ENCODE measurements at places on chromosomes 5 and 9.
A peak's percentile ranks its signal among the peaks of the same experiment; 100 is the strongest.

DNA sequence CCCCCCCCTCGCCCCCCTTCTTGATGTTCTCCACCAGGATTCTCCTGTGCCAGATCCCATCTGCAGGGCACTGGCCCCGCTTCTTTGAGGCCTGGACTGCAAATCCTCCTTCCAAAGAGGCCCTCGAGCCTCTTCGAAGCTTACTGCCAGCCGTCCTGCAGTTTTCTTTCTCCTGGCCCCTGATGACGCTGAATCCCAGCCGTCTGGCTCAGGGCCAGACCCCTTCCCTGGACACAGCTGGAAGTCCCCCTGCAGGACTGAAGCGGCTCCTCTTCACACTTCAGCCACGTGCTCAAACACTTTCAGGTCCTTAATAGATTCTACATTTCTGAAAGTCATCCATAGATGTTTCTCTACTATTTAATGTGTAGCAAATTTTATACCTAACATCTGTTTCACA, 121.5 kb downstream of the EHMT1 start:
- no peak for DNase-seq

GRCh38 chr5:170151097-170151831, 45.6 kb downstream of the FOXI1 start:
- no peak for DNase-seq

GRCh38 chr5:119341452-119342349, 14.1 kb upstream of the TNFAIP8 start:
- no peak for DNase-seq

DNA sequence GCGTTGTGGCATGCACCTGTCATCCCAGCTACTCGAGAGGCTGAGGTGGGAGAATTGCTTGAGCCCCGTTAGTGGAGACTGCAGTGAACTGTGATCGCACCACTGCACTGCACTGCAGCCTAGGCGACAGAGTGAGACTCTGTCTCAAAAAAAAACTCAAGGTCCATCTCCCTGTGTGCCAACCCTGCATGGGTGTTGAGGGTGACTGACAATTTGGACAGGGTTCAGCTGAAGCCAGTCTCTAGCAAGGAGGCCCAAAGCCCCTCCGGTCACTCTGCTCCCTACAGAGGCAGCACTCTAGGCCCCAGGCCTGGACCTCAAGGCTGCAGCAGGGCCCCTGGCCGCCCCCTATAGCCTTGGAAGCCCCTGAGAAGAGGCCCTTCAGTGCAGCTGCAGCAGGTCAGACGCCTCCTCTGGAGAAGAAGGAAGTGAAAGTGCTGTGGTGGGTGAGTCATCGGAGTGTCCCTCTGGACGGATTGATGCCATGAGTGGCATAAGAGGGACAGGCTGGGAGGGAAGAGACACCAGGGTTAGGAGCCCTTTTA, 39.2 kb upstream of the NEK6 start:
- no peak for DNase-seq

DNA sequence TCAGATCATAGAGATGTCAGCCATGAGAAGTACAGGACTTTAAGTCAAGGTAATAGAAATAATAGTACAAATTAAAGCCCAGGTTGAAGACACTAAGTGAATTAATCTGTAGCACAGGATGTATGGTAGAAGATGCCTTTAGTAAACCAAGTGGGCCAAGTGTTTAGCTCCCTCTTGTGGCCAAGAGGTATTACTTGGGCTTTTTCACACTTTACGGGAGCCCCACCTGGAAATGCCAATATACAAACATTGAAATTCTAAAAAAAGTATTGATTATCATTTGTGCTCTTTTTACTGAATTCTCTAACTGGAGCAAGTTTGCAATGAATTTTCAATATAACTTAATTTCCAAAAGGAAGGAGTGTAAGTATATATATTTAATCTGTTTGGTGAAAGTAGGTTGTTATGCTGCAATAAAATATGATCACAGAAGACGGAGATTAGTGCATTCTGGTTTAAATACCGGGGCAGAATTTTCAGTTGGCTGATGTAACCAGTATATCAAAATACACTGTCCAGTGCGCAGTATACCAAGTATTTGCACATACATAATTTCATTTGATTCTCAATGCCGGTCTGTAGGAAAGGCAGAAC, 84.7 kb downstream of the PARP8 start:
- no peak for DNase-seq

- DNase-seq: peak; percentile 39
Measured at GRCh38 chr5:50667023-50667652, 701 bp downstream of the PARP8 start.

DNA sequence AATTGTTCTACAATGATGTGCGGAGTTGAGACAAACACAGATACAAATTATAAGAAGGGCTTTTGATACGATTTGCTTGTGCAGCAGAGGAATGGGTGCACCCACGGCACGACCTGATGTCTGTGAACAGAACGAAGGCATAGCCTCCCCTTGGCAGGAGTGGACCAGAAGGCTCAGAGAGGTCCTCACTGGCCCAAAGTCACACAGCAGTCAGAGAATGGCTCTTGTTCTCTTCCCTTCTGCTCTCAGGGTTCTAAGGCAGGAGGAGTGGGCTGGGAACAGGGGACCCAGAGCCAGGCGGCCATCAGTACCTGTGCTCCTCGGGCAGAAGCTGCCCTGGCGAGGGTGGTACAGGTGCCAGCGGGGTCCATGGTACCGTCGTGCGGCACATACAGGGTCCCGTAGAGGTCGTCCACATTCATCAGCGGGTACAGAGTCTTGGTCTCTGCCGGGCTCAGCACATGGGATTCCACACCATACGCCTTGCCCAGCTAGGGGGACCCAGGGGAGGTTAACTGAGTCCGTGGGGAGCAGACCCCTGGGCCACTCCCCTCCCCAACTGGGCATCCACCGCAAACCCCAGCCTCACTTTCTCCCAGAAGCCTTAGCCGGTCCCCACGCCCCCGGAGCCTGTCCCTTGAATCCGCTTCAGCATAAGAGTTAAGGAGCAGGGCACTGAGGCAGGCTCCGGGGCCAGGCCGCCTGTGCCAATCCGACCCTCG, 7.0 kb downstream of the SARDH start:
- DNase-seq: no peak

- no peak for DNase-seq
Measured at GRCh38 chr5:178242416-178242815, 9.8 kb upstream of the PHYKPL start.

- DNase-seq: no peak
Measured at GRCh38 chr5:316210-317085, 5.1 kb upstream of the AHRR start.

DNA sequence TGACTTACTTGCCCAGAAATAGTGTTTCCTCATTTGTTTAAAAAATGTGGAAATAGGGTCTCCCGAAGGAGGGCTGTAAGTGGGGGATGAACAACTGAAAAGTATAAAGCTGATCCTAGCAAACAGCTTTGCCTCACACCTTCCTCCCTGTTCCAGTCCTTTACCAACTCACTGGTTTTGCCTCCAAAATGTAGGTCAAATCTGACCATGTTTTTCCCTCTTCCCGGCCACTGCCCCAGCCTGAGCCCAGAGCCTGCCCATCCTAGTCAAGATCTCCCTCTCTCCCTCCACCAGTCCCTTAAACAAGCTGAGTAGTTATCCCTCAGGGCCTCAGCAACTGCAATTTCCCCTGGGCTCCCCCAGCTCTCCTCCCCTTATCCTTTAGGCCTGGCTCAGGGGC, 82.4 kb upstream of the FBXW11 start:
- no peak for DNase-seq

DNA sequence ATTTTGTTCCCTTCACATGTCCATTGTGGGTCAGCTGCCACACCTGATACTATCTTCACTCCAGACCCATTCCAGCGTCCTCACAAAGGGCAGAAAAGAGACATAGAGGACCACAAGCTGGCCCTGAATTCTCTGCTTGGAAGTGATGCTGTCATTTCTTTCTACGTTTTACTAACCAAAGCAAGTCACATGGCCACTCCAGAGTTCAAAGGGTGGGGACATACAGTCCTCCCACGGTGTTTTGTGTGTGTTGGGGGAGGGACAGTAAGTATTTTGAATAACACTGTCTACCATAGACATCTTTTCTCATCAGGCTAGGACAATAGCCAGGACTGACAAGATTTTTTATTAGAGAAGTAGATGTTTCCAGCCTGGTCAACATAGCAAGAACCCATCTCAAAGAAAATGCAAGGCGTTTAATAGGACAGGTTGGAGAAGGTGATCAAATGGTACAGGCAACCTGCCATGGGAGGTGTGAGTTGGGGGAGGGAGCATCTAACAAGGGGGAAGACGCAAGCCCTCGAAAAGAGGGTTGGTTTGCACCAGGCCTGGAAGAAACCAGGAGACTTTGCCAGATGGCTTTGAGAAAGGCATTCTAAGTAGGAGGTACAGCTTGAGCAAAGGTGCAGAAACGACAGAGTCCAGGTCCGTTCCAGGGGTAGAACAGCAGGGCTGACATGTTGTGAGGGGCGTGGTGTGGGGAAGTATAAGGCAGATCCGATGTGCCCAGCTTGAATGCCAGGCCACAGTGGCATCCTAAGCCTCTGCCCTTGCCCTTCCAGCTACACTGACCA, 11.3 kb upstream of the GLIPR2 start:
- DNase-seq: no peak

- DNase-seq: no peak
Measured at GRCh38 chr5:179209359-179210150, 135.7 kb downstream of the ADAMTS2 start.

DNA sequence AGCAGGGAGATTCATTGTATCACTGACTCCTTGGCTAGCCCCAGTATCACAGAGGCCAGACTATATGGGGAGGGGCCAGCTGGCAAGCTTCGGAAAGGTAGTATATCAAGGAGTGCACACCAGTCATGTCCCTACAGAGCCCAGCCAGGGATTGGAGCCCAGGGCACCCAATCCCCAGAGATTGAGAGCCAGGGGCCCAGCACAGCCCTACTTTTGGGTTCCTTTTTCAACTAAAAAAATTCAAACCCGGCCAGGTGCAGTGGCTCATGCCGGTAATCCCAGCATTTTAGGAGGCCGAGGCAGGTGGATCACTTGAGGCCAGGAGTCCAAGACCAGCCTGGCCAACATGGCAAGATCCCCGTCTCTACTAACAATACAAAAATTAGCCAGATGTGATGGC, 5.4 kb upstream of the MYORG start:
- DNase-seq: no peak

- no peak for DNase-seq
Measured at GRCh38 chr9:86733929-86734328, 213.4 kb downstream of the GAS1 start.

DNA sequence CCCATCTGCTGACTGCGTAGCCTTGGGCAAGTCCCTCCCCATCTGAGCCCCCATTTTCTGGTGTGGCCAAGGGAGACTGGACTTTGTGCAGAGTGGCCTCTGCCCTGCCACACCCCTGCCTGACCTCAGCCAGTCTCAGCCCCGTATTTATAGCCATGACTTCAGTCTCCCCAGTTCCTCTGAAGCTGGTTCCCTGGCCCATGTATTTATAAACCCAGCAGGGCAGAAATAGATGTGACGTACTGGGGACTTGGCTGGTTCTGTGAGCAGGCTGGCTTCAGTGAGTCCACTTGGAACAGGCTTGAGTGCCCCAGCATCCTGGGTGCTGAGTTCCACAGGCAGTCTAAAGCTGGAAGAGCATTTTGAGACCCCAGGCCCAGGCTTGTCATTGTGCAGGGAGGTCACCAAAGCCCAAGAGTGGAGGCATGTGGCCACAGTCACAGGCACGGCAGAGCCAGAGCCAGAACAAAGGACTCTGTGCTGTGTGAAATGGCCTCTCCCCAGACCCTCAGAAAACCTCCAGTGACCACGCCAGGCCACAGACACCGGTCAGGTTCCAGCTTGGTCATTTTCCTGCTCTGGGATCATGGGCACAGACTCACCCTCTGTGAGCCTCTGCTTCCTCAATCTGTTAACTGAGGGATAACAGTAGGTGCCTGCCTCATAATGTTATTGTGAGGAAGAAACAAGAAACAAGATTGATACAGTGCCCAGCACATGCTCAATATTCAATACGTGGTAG, 30.4 kb upstream of the SYNPO start:
- no peak for DNase-seq

DNA sequence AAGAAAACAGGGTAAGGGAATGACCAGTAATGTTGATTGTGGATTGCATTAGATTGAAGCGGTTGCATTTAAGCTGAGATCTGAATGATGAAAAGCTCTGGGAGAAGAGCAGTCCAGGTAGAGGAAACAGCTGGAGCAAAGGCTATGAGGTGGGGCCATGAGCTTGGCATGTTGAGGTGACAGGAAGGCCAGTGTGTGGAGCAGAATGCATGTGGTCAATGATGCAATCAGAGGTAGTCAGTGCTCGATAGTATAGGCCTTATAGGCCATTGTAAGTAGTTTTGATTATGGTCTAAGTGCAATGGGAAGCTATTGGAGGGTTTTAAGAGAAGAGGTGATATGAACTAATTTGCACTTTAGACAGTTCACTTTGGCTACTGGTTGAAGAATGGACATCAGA, 270.4 kb downstream of the ARHGAP26 start:
- no peak for DNase-seq

DNA sequence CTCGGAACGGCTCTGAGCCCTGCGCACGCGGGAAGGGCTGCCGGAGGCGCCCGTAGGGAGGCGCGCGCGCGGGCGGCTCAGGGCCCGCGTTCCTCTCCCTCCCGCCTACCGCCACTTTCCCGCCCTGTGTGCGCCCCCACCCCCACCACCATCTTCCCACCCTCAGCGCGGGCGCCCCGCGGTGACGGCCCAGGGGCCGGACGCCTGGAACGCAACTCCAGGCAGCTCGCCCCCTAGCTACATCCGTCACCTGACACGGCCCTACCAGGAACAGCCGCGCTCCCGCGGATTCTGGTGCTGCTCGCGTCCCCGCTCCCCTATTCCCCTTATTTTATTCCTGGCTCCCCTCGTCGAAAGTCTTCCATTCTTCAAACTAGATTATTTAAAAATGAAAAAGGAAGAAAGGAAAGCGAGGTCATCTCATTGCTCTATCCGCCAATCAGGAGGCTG, at the start of gene CDKN2B-AS1:
Gene CDKN2B-AS1 (plus strand): TSS at position 236 of the 450 bp plus-strand sequence.
- DNase-seq: no peak

DNA sequence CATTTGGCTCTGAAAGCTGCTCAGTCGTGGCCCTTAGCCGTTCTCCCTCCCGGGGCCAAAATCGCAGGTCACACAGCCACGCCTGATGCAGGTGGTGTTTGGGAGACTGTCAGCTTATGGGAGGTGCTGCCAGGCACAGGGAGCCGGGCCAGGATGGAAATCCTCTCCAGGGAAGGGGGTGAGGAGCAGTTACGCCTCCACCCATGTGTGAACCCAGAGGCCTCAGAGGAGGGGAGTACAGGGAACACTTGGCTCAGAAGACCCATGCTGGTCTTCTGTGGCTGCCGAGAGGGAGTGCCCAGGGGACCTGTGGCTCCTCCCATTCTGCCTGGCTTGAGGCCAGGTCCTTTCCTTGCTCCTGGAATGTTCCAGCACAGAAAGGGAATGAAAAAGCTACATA, 3.6 kb upstream of the OLFM1 start:
- no peak for DNase-seq

DNA sequence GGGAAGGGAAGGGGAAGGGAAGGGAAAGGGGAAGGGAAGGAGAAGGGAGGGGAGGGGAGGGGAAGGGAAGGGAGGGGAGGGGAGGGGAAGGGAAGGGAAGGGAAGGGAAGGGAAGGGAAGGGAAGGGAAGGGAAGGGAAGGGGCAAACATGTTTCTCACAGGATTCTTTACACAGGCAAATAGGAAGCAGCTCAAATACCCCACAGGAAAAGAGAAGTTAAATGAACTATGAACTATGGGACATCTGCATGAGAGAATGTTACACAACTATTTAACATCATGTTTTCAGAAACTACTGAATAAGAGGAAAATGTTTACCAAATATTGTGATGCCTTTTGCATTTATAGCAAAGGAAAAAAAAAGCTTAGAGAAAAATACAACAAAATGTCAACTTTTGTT, 125.4 kb upstream of the SLC30A5 start:
- no peak for DNase-seq

All from stimulated activated CD4-positive, alpha-beta T cell treated with anti-CD3 and anti-CD28 coated beads, TNF-alpha, amount 100 ng/mL, for 48 hours (primary cell).